ENCODE measurements at places on chromosomes 1 and 21.

DNA sequence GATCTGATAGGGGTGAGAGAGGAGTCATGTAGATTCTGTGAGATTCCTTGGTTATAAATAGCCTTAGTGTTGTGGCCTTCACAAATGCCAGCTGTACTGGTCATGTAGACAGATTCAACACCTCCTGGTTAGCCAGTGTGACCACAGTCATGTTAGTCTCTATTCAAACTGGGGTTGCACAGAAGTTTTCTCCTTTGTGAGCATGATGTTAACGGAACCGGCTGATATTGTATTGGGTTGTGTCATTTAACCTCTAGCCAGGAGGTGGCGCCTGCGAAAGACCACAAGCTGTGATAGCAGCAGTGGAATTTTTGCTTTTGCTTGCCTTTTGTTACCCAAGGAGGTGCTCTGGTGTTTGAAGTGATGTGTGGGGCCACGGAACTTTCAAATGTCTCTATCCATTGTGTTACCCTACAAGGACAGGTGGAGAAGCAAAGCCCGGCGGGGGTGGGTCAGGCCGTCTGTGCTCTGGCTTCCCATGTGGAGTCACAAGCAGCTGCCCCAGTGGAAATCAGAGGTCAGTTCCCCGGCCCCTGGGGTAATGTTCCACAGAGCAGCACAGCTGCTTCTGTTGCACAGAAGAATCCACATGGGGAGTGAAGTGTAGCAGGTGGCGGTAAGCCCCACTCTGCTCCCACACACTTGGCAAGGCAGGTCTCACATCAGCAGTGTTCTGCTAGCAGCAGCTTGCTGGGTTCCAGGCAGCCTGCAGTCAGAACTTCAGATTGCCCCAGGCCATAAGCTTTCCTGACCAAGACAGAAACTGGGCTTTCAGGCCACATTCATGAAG lies 112.6 kb downstream of the ADAMTS1 start:
- DNase-seq = no peak

GRCh38 chr1:44568128-44568900 lies 106.0 kb downstream of the TMEM53 start:
- no peak for DNase-seq

DNA sequence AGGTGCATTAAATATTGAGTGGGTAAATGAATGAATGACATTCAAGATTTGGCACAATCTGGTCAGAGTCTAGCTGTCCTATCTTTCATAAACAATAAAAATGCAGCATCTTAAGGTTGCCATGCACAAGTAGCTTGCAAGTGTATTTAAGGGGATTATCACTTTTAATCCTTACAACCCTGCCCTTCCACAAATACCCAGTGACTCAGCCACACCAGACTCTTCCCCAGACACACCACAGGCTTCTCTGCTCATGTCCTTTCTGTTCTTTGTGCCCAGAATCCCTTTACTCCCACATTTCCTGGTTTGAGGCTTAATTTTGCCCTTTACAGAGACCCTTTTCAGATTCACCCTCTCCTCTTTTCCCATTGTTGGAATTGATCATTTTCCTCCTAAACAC lies 59.8 kb downstream of the KIRREL1 start:
- DNase-seq = no peak

- DNase-seq = no peak
These were observed 7.2 kb upstream of the VSIG8 start for GRCh38 chr1:159869607-159870006.

- DNase-seq = no peak
These were observed 12.3 kb downstream of the BCAR3 start for GRCh38 chr1:93669369-93669768.

- DNase-seq = no peak
These were observed 57.5 kb downstream of the GLIS1 start for GRCh38 chr1:53681351-53681976.

- no peak for DNase-seq
These were observed 96.0 kb upstream of the USP24 start for GRCh38 chr1:55311057-55311641.

GRCh38 chr1:5992814-5993555 lies 760 bp upstream of the NPHP4 start:
- no peak for DNase-seq

DNA sequence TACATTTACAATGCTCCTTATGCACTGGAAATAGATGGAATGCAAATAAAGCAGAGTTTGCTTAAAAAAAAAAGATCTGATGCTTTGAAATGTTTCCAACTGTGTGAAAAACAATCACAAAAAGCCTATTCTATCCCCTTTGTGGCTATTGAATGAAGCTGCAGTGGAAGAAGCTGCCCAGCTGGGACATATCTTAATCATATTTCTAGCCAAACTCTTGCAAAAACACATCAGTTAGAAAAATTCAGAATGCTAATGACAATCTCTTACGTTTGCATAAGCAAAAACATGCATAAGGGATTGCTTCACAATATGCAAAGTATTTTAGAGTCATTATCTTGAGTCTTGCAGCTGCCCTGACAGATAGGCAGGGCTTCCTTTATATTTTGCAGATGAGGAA lies 526.4 kb upstream of the USP24 start:
- DNase-seq = no peak

GRCh38 chr1:87000460-87000859 lies 86.0 kb downstream of the HS2ST1 start:
- no peak for DNase-seq

- no peak for DNase-seq
These were observed 73.0 kb downstream of the DAP3 start for GRCh38 chr1:155761736-155762405.

Measured in stimulated activated CD8-positive, alpha-beta memory T cell treated with anti-CD3 and anti-CD28 coated beads, Interleukin-4, amount 100 ng/mL, for 4 hours (primary cell).